Fibroblast of villous mesenchyme (primary cell): ENCODE measurements at places on chromosomes 2 and 18.

GRCh38 chr2:237964194-237964577 lies 2.6 kb upstream of the UBE2F start:
- no peak for DNase-seq

DNA sequence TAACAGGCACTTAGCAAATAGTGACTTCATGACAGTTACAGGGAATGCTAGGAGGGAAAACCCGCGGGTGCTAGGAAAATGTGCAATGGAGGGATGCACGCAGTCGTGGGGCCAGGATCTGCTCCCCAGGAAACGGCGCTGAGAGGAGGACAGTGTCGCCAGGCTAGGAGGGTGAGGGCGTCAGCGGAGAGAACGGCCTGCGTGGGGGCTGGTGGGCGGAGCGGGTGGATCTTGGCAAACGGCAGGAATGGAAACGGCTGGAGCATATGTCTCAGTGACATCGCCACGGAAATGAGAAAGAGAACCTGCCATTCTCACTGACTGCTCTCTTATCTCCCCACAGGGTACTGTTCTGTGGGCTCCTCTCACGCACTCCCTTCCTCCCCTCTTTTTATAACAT lies 478.5 kb upstream of the ID2 start:
- DNase-seq: no peak

DNA sequence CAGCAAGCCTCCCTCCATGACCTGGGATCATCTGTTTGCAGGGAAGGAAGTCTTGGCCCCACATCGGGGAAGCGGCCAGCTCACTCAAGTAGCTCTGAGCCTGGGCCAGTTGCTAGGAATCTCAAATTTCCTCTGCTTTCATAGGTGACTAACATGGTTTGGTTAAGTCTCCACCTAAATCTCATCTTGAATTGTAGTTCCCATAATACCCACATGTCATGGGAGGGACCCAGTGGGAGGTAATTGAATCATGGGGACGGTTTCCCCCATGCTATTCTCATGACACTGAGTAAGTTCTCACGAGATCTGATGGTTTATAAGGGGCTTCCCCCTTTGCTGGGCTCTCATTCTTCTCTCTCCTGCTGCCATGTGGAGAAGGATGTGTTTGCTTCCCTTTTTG lies 75.2 kb downstream of the LBH start:
- no peak for DNase-seq

DNA sequence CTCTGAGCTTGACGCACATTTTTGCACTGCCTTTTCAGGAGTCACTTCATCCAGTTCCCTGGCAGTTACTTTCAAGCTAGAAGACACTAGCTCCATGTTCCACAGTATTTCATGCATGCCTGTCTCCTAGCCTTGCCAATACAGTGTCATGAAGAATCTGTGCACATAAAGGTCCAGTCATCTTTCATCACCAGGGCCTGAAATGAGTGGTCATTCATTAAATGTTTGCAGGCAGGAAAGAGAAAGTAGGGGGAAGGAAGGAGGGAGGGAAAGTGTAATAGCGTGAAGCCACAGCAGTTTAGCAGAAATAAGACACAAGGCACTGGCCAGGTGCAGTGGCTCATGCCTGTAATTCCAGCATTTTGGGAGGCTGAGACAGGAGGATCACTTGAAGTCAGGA lies 92.4 kb upstream of the COPS8 start:
- DNase-seq: no peak

GRCh38 chr2:66576561-66577320 lies 141.8 kb downstream of the MEIS1 start:
- peak; percentile 82 for DNase-seq

DNA sequence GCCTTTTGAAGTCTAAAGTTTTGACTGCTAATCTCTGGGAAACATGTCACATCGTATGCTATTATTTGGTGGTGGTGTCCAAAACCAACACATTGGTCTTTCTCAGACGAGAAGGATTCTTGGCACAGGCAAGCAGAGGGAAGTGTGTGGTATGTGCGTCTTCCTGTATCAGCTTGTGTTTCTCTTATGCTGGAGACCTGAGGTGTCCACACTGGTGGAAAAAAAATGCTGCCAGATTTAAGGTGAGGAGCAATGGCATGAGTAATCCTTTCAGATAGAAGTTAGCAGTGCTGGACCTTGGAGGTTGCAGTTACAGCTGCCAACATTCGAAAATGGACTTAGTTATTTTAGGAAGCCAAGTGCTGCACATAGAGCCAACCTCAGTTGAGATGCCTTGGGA lies 11.7 kb upstream of the FHL2 start:
- DNase-seq: no peak

DNA sequence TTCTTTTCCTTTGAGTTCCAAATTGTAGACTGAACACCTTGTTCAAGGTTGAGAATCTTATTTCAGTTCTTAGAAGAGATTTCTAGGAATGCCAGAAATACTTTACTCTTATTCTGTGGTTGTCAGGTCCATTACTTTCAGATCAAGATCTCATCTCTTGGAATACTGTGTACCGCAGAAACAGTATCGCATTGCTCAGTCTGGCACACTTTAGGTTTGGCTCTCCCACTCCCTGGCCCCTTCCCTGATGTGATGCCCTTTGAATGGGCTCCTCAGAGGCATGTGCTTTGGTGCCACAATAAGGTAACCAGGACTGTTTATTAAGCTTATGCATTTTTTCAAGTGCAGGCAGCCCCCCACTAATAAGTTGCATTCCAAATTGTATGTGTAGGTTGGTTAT lies 244.7 kb upstream of the FOSL2 start:
- DNase-seq: no peak

- no peak for DNase-seq
Observed at GRCh38 chr2:235054475-235054874, 102.7 kb downstream of the SH3BP4 start.

- no peak for DNase-seq
Observed at GRCh38 chr2:134395779-134396178, 141.9 kb downstream of the MGAT5 start.

DNA sequence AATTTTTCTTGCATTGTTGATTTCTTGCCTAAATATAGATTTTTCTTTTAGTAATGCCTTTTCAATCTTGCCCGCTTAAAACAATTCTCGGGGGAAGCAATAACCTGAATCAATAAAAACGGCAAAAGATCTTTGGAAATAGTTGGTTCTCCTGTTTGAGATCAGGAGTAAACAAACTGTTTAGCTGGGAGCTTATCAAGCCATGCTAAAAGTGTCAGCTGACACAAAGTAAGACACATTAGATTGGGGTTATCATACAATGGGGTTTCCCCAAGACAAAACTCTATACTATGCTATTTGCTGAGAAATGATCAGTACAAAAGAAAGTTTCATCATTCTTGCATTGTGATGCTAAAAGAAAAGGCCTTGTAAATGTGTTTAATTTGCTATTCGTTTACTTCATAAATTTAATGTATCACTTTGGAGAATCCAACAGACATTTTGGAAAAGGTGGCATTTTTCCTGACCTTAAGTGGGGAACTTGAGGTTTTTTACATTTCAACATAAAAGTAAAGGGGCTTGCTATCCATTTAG lies 46.5 kb downstream of the ATIC start:
- no peak for DNase-seq

DNA sequence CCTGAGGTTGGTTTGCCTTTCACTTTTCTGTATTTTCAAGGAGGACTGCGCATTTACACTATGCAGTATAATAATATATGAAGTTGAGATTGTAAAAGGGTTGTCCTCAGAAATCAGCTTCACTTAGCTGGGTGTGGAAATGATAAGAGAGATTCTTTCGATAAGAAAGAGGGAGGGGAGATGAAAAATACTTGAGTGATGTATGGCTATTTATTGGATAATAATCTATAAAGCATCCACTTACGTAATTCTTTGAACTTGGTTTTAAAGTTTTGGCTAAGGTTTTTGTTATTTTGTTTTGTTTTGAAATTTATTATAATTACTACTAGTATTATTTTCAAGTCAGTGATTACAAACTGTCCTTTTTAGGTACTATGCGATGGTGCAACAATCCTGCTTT lies 40.6 kb downstream of the EFEMP1 start:
- DNase-seq: no peak

GRCh38 chr2:119426801-119427395 lies 4.8 kb upstream of the TMEM37 start:
- DNase-seq: peak; percentile 83

- DNase-seq: peak; percentile 83
Observed at GRCh38 chr2:150567771-150568301, 80.4 kb upstream of the RND3 start.

- no peak for DNase-seq
Observed at GRCh38 chr2:192499476-192499875, 304.7 kb upstream of the TMEFF2 start.

DNA sequence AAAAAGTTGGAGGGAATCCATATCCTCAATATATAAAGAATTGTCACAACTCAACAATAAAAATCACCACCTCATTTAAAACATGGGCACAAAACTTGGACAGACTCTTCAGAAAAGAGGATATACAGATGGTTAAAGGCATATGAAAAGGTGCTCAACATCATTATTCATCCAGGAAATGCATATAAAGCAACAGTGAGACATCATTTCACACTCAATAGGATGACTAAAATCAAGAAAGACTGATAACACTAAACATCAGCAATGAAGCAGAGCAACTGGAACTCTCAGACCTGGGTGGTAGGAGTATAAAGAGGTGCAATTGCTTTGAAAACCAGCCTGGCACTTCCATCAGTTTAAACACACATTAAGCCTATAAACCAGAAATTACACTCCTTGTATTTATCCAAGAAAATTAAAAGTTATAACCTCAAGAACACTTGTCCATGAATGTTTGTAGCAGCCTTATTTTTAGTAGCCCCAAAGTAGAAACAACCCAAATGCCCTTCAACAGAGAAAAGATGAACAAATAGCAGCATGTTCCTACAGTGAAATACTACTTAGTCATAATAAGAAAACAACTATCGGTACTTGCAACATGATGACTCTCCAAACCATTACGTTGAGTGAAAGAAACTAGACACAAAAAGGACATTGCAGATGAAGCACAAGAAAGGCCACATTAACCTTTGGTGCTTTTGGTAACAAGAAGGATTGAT lies 79.1 kb upstream of the TANC1 start:
- DNase-seq: no peak

- DNase-seq: no peak
Observed at GRCh38 chr2:236546561-236547002, 23.0 kb upstream of the ACKR3 start.

- no peak for DNase-seq
Observed at GRCh38 chr2:7539077-7539476, 621.9 kb downstream of the RNF144A start.

- no peak for DNase-seq
Observed at GRCh38 chr18:79583984-79584401, 95.6 kb upstream of the CTDP1 start.

DNA sequence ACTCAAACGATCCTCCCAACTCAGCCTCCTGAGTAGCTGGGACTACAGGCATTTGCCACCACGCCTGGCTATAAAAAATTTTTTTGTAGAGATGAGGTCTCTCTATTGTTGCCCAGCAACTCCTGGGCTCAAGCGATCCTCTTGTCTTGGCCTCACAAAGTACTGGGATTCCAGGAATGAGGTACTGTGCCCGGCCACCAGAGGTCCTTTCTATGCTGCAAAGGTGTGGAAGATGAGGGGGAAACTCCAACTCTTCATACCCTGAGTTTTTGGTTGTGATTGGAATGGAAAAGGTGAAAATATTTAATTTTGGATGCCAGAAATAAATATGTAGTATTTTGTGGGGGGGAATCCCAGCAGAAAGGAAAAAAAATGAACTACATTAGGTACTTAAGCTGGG lies 36.0 kb downstream of the MRPL33 start:
- DNase-seq: peak; percentile 37

DNA sequence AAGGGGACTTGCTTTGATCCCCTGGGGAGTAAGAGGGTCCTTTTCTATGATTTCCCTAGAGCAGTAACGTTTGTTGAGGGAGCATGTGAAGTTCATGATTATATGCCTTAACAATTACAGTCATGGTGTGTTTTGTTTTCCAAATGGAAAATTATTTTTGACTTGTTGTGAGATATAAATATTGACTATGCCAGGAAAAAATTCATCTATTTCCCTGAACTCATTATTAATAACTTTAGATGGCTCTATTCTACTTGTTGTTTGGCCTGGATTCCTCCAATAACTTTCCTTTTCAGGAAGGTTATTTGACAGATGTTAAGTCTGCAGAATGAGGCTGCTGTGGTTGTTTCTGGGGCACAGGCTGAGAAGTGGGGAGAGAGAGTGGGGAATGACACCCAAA lies 72.1 kb upstream of the LMAN1 start:
- no peak for DNase-seq

GRCh38 chr2:143128681-143129580 lies at the start of gene ARHGAP15:
Gene ARHGAP15, plus strand, starts transcription at chr2:143129419.
- DNase-seq: no peak

GRCh38 chr2:223724861-223725260 lies 112.5 kb downstream of the AP1S3 start:
- peak; percentile 26 for DNase-seq

- peak; percentile 38 for DNase-seq
Observed at GRCh38 chr2:225270861-225271260, 128.6 kb upstream of the NYAP2 start.

DNA sequence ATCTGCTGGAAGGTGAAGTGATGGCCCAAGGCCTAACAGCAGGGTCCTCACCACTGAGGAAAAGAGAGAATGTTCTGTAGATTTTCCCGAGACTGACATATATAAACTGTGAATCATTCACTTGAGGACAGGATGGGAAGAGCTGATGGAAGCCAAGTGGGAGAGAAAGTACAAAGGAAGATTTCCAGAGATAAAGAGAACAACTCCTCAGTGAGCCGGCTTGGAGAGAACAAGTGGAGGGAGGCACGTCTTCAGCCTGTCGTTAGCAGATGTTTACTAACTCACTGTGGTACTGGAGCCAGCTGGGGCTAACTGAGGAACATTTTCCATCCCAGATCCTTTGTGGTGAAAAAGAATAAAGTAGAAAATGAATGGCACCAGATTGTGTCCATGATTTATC lies 552.9 kb upstream of the TNP1 start:
- DNase-seq: peak; percentile 55

DNA sequence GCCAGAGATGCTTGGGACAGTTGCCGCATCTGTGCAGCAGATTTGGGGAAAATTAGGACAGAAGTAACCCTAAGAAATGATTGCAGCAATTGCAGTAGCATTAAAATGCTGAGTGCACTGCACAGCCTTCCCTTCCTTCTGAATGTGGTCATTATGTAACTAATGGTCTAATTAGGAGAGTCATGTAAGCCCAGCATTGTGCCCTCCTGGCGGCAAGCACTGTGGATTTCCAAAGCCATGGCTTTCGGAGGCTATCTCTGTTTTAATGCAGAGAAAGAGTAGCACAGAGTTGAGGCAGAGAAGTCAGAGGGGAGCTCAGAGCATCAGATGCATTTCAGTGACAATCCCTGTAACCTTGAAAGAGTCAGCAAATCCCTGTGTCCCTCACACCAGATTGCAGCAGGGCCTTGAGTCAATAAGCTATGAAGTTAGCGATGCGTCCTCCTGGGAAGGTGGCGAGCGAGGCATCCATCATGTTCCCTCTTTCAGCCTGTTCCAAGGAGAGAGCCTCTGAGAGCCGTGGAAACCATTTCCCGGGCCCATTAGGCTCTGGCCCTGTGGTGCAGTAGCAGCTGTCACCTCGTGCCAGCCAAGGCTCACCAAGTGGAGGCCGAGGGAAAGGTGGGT lies 307.2 kb downstream of the FBXO15 start:
- no peak for DNase-seq
